ENCODE measurements at places on chromosomes 2 and 18.

DNA sequence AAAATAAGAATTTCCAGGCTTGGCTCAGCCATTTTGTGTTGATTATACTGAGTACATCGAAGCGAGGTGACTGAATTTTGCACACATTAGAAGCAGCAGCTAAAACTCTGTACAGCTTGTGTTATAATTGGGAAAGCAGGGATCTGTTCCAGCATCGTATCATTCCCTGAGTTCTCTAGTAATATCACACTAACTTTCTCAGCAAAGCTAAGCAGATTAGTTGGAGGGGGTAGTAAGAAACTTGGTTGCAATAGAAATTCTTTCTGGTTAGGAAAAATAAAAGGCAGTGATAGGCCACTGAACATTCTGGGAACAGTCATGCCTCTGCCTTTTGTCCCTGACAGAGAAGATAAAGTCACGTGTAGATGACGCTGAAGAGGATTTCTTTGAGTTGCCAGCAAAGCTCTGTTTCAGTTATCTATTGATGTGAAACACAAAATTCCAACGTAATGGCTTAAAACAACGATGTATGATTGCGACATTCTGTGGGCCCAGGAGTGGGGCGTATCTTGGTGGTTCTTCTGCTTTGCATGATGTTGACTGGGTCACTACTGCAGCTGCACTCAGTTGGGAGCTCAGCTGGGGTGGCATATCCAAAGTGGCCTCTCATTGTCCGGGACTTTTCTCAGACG, 202.1 kb upstream of the MEX3C start:
- no peak for DNase-seq

- no peak for DNase-seq
Measured at GRCh38 chr2:20457661-20458630, 11.1 kb downstream of the RHOB start.

GRCh38 chr2:145199042-145199441, 679.1 kb upstream of the ZEB2 start:
- no peak for DNase-seq

- no peak for DNase-seq
Measured at GRCh38 chr18:38539856-38540255, 974.3 kb upstream of the CELF4 start.

GRCh38 chr2:28419443-28420270, 27.0 kb downstream of the FOSL2 start:
- DNase-seq: no peak

DNA sequence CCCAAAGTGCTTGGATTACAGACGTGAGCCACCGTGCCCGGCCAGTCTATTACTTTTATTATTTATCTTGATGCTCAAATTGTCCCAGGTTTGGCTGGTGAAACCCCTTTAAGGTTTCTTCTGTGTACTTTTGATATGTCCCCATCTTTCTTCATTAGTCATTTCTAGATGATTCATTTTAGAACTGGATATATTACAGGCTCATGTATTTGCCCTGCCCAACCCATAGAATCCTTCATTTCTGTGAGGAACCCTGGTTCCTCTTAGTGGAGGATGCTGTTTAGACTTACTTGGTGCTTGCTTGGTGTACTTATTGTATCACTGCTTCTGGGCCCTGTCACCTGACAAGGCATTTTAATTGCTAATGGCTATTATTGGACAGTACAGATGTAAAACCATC, 40.1 kb downstream of the KCMF1 start:
- DNase-seq: no peak

GRCh38 chr2:157261199-157261782, 3.8 kb downstream of the GALNT5 start:
- DNase-seq: no peak

DNA sequence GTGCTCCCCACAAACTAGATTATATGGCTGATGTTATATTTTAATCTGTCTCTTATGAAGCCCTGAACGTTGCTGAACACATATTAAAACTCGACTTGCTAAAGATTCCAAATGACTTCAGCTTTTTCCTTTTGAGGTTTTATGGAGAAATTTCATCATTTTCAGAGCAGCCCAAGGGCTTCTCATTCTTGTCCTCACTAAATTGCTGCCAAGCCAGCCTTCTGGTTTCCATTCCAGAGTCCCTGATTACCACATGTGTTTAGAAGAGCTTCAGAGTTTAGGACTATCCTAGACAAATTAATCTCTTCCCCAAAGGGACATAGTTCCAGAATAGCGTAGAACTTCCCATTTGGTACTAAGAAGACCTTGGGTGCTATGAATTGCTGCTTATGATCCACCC, 77.8 kb upstream of the CCDC195 start:
- DNase-seq: no peak

- no peak for DNase-seq
Measured at GRCh38 chr2:5290900-5291546, 401.2 kb upstream of the SOX11 start.

DNA sequence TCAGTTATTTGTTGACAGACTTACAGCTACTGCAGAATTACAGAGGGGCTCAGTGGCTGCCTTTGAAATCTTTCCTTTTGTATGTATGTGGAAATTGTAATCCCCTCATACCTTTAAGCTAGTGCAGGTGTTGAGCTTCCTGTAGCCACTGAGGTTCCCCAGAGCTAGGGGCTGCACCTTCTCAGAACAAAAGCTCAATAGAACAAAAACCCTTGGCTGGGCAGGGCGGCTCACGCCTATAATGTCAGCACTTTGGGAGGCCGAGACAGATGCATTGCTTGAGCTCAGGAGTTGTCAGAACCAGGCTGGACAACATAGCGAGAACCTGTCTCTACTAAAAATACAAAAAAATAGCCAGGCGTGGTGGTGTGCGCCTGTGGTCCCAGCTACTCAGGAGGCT, 41.3 kb upstream of the CHMP1B start:
- DNase-seq: no peak

DNA sequence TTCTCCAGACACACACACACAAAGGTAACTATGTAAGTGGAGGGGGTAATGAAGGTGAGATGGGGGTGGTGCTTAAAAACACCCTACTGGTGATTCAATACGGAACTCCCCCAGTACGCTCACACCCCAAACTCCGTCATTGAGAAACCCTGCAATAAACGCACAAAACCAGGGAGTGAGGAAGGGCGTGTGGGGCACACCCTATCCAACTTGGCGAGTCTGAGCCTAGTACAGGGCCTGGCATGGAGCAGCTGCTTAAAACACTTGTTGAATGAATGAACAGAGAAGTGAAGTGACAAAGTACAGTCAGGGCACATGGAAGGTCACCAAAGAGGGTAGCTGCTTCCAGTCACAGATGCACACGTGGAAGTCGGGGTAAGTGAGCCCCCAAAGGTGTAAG, 146.8 kb upstream of the SMAD2 start:
- no peak for DNase-seq

GRCh38 chr2:239303711-239304532, 96.9 kb downstream of the HDAC4 start:
- DNase-seq: no peak

GRCh38 chr2:38427054-38427453, 50.0 kb upstream of the ATL2 start:
- DNase-seq: no peak

DNA sequence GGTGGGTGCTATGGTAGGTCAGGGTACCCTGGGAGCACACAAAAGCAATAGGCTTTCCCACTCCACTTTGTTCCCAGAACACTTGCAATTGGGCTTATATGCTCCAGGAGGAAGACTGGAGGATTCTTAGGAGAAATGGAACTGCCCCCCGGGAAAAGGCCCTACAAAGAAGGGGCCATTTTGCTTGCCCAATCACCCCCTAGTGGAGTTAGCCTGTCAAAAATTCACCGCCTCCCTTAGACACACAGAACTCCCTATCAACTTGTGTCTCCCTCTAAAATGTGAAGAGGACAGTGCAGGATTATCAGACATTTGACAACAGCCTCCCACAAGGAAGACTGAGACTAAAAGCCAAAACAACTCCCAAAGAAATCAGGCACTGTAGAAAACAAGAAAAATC, 36.5 kb downstream of the NLRC4 start:
- DNase-seq: no peak

- no peak for DNase-seq
Measured at GRCh38 chr2:109368798-109369197, 239.8 kb downstream of the SH3RF3 start.

- no peak for DNase-seq
Measured at GRCh38 chr2:85708641-85709040, 14.5 kb downstream of the GNLY start.

GRCh38 chr2:109375131-109375561, 238.6 kb downstream of the SEPTIN10 start:
- DNase-seq: no peak

DNA sequence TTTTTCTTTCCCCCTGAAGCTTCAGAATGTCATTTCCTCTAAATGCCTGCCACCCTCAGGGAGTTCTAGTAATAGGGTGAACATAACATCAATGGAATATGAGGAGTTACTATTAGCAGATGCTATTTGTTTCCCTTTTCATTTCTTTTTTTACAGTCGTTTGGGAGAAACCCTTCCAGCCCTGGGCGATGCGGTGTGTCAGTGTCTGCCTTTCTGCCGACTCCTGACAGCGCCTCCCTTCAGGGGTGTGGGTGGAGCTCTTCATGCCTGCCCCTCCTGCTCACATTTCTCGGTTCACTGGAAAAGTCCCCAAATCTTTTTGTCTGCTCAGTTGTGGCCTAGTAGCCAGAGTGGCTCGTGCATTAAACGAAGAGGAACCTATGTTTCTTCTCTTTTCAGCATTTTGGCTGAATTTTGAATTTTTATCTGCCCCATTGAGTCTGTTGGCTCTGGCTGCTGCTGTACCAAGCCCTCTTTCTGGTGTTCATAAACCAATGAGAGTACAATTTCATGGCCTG, 72.3 kb downstream of the FMNL2 start:
- DNase-seq: no peak

GRCh38 chr2:96591054-96591453, 47.1 kb downstream of the KANSL3 start:
- DNase-seq: no peak

DNA sequence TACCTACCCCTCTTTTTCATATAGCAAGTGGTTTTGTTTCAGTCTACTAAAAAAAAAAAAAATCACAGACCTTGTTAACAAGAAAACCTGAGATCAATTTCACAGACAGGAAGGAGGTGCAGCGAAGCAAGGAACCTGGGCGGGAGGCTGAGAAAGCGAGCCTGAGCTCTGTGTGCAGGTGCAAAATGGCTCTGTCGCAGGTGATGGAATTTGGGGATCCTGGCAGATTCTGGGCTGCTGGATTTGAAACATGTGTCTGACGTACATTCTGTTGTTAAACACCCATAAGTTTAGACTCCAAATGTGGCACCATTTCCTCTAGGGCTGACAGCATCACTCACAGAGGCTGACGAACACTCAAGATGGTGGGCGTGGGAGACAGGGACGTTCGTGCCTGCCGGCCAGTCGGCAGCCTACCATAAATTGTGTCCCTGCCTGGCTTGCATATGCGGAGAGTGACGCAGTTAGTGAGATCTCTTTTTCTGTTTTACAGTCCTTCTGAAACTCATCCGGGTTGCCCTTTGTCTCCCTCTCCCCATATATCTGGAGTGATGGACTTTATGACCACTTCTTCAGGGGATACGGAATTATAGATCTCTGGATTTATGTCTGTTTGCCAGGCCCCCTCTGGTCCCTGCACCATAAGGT, 8.8 kb upstream of the DDX1 start:
- DNase-seq: no peak

DNA sequence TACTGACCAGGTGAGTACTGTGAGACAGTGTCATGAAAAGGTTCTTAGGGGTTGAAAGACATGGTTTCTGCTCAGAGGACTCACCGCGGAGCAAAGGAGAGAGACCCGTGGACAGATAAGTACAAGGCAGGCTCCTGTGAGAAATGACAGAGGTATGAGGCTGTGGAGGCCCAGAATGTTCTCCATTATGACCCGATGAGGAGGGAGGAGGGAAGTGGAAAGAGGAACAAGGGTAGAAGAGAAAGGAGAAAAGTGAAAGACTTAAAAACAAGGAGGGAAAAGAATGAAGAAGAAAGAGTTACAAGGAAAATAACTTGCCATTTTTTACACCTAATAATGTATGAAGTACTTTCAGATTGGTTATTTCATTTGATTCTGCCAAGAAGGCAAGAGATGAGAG, 29.8 kb downstream of the MAPRE3 start:
- DNase-seq: no peak
